Ascending aorta (tissue), 2 donors: ENCODE measurements at places on chromosomes 3 and 15. TPM values are rescaled to one million over a fixed set of nuclear protein-coding genes. Genes with fewer than 3 reads are reported as not detected.

STRIT1 gene
- not detected for total RNA-seq

MB21D2 gene
- 0.11 TPM for total RNA-seq

ATR gene
- 8.3 TPM for total RNA-seq

MCF2L2 gene
- not detected for total RNA-seq

ISLR gene
- total RNA-seq = 211 TPM

PTH1R gene
- 10.3 TPM for total RNA-seq

PIF1 gene
- not detected for total RNA-seq

UQCRC1 gene
- total RNA-seq = 193 TPM

IL17RE gene
- 21.7 TPM for total RNA-seq

GRAMD2A gene
- total RNA-seq = not detected

SPSB4 gene
- total RNA-seq = not detected

WNT7A gene
- total RNA-seq = not detected

PLSCR2 gene
- total RNA-seq = not detected

TRH gene
- not detected for total RNA-seq

BMF gene
- 2.2 TPM for total RNA-seq

TMEM207 gene
- not detected for total RNA-seq

ZNF385D gene
- 32.0 TPM for total RNA-seq

SAMMSON gene
- 2.2 TPM for total RNA-seq

OXTR gene
- total RNA-seq = 150 TPM

COX17 gene
- total RNA-seq = 12.5 TPM

P3H2 gene
- 15.6 TPM for total RNA-seq

SLC25A38 gene
- 7.0 TPM for total RNA-seq

NANOGP8 gene
- total RNA-seq = not detected

ADAMTS17 gene
- total RNA-seq = 2.8 TPM

GP9 gene
- total RNA-seq = not detected
